ENCODE measurements at places on chromosomes 13 and 19.

- DNase-seq = peak; percentile 62
Measured at GRCh38 chr19:53977429-53977990, 13.9 kb upstream of the CACNG6 start.

GRCh38 chr19:46903458-46903857 is 42.7 kb downstream of the ARHGAP35 start:
- DNase-seq = no peak

DNA sequence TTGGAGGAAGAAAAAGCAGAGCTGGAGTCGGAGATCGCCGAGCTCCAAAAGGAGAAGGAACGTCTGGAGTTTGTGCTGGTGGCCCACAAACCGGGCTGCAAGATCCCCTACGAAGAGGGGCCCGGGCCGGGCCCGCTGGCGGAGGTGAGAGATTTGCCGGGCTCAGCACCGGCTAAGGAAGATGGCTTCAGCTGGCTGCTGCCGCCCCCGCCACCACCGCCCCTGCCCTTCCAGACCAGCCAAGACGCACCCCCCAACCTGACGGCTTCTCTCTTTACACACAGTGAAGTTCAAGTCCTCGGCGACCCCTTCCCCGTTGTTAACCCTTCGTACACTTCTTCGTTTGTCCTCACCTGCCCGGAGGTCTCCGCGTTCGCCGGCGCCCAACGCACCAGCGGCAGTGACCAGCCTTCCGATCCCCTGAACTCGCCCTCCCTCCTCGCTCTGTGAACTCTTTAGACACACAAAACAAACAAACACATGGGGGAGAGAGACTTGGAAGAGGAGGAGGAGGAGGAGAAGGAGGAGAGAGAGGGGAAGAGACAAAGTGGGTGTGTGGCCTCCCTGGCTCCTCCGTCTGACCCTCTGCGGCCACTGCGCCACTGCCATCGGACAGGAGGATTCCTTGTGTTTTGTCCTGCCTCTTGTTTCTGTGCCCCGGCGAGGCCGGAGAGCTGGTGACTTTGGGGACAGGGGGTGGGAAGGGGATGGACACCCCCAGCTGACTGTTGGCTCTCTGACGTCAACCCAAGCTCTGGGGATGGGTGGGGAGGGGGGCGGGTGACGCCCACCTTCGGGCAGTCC is 5.0 kb downstream of the FOSB start:
- no peak for DNase-seq

GRCh38 chr19:35975608-35976214 is 19.3 kb upstream of the SDHAF1 start:
- DNase-seq = no peak

DNA sequence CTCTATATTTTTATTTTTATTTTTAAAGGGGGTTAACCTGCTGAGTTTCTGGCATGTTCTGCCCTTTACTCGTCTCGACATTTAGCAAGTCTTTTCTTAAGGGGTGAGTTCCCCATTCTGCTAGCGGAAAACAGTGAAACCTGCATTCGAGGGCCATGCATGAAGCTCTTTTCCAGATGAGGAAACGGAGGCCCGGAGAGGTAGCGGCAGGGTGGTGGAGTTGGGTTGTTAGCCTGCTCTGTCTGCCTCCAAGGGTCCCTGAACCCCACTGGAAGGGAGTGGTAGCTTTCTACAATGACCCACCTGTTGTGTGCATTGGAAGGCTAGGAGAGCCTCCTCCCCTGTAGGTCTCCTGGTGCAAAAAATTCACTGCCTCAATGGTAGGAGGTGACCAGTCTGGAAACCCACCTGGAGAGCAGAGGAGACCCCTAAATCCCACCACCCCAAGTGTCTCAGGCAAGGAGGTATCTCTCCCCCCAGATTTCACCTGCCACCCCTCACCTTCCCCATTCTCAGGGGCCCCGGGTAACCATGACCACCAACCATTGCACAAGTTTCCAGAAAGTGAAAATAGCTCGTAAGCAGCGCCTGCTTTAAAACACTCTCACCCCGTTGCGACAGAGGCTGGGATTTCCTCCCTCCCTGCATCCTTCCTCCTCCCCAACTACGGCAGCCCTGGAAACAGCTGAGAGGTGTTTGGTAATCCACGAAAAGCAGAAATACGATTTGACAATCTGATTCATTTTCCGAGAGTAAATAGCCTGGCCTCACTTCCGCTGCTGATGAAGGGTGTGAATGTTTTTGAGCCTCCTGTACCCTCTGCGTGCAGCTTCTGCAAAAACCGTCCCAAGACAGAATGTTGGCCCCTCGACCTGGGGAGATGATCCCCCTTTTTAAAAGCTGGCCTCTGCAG is 3.5 kb downstream of the KLF2 start:
- peak; percentile 63 for DNase-seq

DNA sequence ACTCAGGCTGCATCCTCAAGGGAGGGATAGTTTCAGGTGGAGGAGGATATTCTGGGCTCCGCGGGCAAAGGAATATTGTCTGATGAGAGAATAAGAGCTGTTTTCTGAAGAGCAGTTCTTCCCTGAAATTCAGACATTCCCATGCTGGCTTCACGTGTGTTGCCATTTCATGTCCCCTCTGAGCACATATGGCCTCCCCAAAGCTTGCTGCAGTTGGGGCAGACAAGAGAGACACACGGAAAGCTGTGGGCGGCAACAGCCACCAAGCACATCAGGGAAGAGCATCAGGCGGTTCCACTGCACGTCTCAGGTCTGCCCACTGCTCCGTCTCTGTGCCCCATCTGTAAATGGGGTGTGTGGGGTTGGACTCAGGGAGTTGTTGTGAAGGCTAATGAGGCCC is 247.5 kb upstream of the TSHZ3 start:
- DNase-seq = no peak

DNA sequence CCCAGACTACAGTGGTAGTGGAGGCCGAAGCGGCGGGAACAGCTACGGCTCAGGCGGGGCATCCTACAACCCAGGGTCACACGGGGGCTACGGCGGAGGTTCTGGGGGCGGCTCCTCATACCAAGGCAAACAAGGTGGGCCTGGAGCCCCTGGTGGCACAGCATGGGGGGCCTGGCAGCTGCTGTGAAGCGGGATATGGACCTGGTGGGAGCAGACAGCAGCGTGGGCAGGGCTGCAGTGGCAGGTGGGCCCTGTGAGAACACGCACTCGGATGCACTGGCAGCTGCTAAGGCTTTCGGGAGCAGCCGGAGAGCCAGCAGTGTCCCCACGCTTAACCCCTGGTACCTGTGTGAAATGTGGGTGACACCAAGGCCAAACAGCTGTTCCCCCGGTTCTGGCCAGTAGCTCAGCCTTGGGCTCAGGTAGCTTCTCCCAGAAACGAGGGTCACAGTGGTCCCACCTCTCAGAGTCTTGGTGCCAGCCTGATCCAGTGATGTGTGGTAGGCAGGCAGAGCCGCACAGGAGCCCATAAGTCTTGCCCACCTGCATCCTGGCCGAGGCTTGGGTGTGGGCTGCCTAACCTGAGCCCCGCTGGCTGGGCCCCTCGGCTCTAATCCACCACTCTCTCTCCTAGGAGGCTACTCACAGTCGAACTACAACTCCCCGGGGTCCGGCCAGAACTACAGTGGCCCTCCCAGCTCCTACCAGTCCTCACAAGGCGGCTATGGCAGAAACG is 12.5 kb upstream of the QTRT1 start:
- DNase-seq = no peak

Measured in fibroblast of skin of left quadriceps (primary cell).